ENCODE measurements at places on chromosomes 7 and 10.

DNA sequence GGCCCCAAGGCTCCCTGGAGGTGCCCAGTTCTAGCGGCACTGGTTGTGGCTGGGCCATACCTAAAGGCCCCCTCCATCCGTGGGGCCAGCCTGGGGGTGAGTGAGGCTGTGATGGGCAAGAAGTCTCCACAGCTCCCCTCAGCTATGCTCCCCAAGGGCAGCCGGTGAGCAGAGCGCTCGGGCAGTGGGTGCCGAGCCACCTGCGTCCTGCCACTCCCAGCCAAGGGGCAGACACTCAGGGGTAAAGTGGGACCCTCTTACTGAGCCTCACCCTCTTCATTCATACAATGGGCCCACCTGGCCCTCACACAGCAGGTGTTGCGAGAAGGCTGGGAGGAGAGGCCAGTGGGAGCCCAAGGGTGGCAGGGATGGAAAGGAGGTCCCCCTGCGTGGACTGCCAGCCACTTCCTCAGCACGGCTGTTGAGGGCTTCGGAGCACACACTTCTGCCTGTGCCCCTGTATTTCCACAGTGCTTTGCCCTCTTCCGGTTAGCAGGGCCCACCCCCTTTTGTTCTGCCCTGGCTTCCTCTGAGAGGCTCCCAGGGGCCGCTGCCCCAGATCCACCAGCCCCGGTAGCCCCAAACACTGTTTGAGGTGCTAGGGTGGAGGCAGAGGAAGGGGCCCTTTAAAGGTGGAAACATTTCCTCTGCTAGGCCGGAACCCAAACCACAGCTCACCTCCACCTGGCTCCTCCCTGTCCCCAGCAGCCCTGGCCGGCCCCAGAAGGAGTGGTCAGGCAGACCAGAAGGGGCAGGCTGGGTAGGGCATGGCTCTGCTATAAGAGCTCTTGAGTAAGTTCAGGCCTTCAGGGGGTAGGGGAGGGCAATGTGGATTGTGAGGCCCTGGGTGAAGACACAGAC, 16.4 kb upstream of the C10orf105 start:
- peak; percentile 59 for DNase-seq

- no peak for DNase-seq
Observed at GRCh38 chr10:66755474-66755873, 170.4 kb upstream of the LRRTM3 start.

DNA sequence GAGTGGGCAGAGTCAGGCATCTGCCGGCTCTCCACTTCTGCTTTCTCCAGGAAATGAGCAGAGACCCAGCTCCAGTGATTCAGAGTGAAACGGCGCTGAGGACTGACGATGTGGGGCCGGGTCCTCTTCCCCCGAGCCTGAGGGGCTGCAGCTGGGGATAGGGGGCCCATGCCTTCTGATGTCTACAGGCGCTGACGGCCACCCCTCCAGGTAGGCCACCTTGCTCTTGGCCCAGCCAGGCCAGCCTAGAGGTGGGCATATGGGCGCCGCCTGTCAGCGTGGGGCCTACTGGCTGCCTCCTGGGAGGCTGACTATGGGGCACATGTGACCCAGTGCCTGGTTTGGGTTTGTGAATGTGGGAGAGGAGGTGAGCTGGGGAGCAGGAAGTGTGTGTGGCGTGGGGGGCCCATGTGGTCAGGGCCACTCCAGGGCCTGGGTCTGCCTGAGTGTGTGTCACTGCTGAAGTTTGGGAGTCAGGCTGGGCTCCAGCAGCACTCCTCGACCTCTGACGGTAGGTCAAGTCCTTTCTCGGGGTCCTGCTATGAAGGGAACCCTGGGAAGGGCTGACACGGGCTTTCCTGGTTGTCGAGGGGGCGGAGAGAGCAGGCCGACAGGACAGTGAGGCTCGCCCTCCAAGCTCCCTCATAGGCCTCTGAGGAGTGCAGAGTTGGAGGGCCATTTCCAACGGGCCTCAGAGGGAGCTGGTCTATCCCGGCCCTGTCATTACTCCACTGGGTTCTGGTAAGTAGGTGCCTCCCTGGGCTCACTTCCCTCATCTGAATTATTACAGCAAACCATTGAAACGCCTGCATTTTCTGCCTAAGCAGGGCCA, at the start of gene WDFY4:
TSS of gene WDFY4 (plus strand) at position 82 of the 832 bp plus-strand sequence. CDS start 24,860 bp downstream, outside the sequence.
- no peak for DNase-seq

- DNase-seq = no peak
Observed at GRCh38 chr10:4334015-4334414, 492.0 kb upstream of the AKR1E2 start.

- DNase-seq = peak; percentile 62
Observed at GRCh38 chr10:73096041-73096448, 621 bp downstream of the P4HA1 start.

DNA sequence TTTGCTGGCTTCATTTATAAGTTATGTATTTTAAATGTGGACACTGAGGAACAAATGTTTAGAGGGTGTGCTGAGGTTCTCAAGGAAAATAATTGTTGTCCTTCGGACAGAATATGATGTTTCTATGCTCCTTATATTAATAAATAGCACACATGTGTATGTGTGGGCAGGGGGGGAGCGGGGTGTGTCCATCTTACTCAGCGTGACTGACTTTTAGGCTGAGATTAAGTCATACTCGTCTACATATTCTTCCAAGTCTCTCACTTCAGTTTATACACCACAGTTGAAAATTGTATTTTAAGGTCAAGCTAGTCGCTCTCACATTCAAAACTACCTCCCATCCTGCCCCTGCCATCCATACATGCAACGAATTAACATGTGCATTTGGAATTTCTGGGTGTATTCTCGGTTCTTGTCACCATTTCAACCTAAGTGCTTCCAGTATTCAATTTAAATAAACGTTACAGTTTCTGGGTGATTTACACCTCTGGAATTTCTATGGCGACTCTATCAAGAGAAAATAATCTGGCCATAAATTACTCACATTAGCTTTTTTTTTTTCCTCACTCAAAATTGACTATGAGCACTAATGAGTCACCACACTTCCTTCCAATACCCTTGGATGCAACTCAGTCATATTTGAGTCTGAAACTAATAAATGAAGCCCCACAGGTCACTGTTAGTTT, 3.3 kb downstream of the PCDH15 start:
- DNase-seq = no peak

DNA sequence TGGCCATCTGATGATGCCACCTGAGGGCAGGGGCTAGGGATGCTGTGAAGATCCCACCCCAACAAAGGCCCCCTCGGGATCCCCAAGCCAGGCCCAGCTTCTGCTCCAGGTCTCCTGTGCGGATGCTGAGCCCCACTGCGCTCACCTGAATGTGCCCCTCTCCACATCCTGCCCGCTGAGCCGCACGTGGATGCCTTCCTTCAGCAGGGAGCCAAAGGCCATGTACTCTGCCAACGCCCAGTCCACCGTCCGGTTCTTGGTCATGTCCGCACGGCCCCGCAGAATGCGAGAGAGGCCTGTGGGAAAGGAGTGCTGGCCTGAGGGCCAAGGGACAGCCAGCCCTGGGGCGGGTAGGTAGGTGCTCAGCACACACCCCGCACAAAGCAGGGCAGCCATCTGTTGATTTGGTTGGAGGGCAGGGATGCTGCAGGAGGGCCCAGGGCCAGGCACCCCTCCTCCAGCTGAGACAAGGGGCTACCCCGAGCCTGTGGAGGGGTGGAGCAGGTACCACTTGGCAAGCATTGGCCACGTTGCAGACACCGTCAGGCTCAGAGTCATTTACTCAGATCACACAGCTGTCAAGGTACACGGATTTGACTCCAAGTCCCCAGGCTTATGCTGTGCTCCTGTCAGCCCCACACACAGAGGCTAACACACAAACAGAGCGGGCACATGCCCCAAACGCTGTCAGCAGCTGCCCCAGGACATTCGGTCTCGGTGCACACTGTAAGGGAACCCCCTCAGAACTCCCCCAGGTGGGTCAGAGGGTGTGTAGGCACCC, 19.2 kb downstream of the OGDHL start:
- no peak for DNase-seq

DNA sequence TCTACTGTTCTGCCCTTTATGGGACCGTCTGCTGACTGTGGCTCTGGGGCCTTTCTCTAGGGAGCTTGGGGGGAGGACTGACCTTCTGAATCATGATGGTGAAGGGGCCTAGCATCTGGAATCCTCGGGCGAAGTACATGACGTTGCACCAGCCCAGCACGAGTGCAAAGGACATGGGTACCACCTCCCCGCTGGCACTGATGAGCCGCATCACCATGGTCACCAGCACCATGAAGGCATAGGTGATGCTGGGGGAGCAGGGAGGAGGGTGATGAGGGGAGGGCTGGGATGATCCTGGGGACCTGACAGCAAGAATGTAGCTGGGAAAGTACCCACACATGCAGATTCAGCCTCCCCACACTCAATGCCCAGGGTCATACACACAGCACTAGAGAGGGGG, 11.1 kb downstream of the TRPV6 start:
- no peak for DNase-seq

DNA sequence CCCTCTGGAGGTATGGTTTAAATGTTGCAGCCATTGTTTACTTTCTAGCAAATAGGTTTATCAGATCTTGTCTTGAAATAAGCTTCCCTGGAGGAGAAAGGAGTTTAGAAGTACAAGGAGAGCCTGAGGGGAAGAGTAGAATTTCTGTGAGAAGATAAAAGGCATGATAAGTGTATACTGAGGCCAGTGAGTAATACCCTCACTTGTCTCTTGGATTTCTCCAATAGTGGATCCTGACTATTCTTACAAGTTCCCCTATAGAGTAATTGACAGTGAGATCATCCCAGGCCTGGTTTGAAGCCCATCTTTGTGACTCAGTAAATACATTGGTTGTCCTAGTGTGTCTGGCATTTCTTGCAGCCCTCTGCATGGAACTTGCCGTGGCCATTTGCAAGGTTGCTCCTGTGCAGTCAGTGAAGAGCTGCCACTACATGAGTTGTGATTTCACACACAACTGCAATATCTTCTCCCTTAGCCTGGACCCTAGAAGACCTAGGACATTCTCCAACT, 41.6 kb downstream of the CHN2 start:
- DNase-seq = no peak

Data from stimulated activated CD4-positive, alpha-beta T cell treated with anti-CD3 and anti-CD28 coated beads, Interleukin-12 subunit alpha, Interleukin-12 subunit beta, amount 100 ng/mL, for 4 hours (primary cell).